ENCODE measurements at places on chromosomes 2 and 18.
A peak's percentile ranks its signal among the peaks of the same experiment; 100 is the strongest.

DNA sequence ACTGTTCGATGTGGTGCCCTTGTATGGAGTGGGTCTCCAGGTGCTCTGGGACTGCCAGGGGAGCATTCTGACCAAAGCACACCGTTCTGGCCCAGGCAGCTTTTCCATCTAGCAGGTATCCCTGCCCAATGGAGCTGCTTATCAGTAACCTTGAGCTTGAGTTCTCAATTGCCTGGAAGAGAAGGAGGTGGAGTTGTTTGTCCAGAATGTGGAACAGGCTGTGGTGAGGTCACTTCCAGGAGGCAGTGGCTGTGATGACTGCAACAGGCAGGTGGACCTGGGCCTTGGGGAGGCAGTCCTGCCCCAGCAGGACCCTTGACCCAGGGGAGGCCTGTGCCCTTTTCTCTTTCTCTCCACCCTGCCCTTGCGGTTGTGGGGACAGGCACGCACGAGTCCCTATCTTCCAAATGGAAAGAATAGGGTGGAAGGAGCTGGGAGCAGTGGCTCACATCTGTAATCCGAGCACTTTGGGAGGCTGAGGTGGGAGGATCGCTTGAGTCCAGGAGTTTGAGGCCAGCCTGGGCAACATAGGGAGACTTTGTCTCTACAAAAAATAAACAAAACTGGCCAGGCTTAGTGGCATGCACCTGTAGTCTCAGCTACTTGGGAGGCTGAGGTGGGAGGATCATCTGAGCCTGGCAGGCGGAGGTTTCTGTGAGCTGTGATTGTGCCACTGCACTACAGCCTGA is 66.2 kb upstream of the MCFD2 start:
- no peak for DNase-seq

GRCh38 chr18:27298214-27298804 is 113.2 kb upstream of the CHST9 start:
- no peak for DNase-seq

DNA sequence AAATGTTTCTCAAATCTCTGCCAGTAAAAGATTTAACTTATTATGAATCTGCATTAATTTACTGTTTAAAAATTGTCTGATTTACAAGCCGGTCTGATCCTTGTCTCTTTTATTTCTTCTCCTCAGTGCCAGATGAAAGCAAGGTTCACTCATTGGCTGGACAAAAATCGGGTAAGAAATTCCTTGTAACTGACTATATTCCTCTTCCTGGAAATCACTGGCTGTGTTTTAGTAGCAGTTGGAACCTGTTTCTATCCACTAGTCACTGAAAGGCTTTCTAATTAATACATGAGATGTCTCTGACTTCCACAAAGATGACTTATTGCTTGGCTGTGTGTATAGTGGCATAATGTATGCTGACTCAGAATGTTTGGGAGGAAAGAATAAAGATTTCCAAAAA is 436.6 kb upstream of the NRP2 start:
- DNase-seq = peak; percentile 41

GRCh38 chr2:144776766-144777165 is 256.8 kb upstream of the ZEB2 start:
- DNase-seq = peak; percentile 32

DNA sequence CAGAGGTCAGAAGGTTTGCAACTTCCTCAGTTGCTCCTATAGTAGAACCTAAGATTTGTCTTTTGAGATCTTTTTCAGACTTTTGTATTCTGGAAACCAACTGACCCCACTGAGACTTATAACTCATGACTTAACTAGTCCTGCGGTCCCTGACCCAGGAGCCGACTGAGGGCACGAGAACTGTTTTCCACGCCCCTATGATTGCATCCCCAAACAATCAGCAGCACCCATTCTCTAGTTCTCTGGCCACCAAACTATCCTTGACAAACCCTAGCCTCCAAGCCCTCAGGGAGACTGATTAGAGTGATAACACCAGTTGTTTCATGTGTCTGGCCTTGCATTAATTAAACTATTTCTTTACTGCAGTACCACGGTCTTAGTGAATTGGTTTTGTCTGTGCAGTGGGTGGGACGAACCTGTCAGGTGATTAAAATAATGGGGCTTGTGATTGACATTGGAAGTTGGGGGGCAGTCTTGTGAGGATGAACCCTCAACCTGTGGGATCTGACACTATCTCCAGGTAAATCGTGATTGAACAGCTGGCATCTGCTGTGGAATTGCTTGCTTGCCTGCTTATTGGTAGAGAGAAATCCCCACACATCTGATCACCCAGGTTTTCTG is 95.7 kb downstream of the B3GNT2 start:
- no peak for DNase-seq

DNA sequence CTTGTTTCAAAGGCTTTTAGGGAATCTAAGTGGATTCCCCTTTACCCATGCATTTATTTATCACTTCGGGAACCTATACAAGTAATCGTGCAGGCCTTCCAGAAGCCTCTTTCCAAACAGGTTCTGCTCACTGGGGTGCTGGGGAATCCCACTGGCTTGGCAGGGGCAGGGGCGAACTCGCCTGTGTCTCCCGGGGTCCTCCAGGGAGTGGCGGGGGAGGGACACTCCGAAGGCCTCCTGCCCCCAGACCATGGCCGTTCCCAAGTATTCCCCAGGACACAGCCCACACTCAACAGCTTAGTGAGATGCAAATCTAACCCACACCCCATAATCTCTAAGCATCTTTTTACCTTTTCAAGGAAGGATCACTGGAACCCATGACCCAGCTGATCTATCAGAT is 6.5 kb downstream of the DNMT3A start:
- DNase-seq = no peak

- peak; percentile 47 for DNase-seq
These were observed 784.8 kb upstream of the CDH2 start for GRCh38 chr18:28961669-28962228.

DNA sequence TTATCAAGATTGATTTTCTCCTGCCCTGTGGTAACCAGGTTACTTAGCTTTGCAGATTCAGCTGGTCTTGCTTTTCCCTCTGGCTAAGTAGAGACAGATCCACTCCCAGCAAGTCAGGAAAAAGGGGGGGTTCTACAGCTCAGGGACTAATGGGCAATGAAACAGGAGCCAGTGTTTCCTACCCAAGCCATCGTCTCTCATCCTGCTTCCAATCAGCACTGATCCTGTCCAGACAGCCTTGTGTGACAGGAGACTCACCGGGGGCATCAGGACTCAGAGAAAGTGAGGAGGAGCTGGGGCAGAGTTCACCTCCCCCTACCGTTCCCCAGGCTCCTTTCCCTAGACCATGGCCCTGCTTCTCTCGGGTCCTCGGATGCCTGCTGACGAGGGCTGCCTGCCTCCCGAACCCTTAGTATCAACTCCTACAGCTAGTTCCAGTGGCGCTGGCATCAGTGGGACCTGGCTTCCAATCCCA is 307.6 kb downstream of the ALK start:
- DNase-seq = no peak

DNA sequence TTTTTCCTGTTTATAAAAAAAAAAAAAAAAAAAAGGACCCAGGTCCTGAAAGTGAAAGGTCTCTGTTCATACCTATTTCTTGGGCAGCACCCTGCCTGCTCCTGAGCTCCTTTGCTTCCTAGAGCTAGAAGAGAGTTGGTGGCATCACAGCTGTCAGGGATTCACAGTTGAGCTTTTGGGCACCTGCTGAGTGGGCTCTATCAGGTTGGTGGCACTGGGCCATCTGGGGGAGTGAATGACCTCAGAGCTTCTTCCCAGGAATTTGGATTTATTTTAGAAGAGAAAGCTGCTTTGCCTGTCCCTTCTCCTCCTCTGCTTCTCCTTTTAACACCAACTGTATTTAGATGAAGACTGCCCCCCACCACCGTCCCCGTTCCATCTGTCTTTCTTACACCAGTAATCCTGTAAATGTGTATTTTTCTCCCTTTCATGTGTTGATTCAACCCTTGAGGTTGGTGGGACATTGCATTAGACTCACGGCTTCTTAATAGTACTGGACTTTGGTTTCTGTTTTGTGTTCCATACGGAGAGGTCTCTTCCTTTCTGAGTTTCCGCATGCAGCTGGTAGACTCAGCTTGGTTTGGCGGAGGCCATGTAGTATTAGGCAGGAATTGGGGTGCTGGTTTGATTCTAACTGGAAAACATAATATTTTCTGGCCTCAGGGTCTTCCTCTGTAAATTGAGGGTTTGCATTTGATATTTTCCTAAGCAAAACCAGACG is 7.6 kb upstream of the MGAT5 start:
- DNase-seq = no peak

- DNase-seq = no peak
These were observed 4.1 kb downstream of the FEV start for GRCh38 chr2:218980735-218981389.

- DNase-seq = no peak
These were observed 34.2 kb upstream of the ACAA2 start for GRCh38 chr18:49847524-49847923.

- no peak for DNase-seq
These were observed 118.9 kb downstream of the RDH14 start for GRCh38 chr2:18441583-18441982.

GRCh38 chr2:236169741-236170589 is 1.8 kb upstream of the GBX2 start:
- DNase-seq = no peak

DNA sequence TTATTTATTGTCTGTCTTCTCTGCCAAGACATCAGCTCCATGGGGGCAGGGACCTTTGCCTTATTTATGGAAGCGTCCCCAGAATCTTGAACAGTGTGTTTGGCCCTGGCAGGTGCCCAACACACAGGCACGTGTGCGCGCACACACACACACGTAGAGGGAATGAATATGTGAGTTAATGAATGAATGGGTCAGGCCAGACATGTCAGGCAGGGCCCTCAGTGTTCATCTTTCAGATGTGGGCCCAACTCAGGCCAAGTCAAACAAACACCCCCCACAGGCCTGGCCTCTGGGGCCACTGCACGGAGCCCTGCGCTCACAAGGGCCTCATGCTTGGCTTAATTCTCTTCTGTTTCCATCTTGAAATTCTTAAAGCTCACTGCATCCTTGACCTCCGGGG is 54.1 kb downstream of the DYSF start:
- no peak for DNase-seq

DNA sequence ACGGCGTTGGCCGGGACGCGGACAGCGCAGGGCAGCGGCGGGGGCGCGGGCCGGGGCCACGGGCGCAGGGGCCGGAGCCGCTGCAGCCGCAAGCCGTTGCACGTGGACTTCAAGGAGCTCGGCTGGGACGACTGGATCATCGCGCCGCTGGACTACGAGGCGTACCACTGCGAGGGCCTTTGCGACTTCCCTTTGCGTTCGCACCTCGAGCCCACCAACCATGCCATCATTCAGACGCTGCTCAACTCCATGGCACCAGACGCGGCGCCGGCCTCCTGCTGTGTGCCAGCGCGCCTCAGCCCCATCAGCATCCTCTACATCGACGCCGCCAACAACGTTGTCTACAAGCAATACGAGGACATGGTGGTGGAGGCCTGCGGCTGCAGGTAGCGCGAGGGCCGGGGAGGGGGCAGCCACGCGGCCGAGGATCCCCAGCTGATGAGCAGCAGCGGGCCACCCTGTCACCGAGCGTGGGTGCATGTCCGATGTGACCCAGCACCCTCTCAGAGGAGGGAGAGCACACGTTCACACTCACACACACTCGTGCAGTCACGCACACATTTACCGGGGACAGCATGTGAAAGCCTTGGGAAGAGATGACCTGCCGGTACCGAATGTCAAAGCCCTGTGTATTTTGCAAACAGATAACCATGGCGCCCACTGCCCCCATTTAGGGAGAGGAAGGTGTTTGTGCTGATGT is 4.2 kb downstream of the GDF7 start:
- DNase-seq = no peak

DNA sequence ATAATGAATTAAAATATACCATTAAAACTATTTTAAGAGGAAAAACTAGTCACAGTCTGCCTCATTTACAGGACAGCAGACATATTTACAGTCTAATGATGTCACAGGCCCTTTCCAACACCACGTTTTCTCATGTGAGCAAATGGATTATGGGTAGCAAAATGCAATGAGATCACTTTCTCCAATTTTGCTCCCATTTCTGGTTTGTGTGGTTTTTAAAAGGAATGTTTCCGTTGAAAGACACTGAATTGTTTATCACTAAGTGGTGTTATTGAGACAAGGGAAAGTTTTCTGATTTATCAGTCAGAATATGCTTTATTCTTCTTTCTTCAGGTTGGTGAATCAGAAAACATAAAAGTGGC is 11.4 kb upstream of the NR4A2 start:
- peak; percentile 22 for DNase-seq

GRCh38 chr18:79485788-79486355 is 90.1 kb downstream of the NFATC1 start:
- DNase-seq = peak; percentile 83

DNA sequence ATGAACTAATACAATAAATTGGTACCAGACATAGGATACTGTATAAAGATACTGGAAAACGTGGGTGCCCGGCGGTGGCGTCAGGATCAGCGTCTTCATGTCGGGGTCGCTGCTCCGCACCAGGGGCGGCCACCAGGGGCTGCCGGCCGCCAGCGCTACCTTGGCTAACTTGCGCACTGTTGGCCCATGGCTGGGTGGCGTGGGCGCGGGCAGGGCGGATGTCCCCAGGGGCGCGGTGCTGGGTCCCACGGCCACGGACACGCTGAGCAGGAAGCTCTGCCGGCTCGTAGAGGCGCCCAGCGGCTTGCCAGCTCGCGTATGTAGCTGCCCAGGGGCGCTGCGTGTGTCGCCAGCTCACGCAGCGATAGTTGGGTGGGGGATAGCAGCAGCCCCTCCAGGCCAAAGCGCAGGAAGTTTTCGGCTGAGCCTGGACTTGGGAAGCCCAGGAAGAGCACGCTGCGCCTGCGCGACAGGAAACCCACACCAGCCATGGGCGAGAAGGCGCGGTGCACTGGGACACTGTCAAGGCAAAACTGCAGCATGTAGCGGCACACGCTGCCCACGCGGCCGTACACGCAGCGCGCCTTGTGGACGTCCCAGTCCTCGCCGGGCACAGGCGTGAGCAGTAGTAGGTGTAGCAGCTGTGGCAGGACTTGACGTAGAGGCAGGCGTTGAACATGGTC is 299.9 kb downstream of the CCDC74A start:
- no peak for DNase-seq

- DNase-seq = no peak
These were observed 164.3 kb downstream of the TWIST2 start for GRCh38 chr2:239012228-239012627.

DNA sequence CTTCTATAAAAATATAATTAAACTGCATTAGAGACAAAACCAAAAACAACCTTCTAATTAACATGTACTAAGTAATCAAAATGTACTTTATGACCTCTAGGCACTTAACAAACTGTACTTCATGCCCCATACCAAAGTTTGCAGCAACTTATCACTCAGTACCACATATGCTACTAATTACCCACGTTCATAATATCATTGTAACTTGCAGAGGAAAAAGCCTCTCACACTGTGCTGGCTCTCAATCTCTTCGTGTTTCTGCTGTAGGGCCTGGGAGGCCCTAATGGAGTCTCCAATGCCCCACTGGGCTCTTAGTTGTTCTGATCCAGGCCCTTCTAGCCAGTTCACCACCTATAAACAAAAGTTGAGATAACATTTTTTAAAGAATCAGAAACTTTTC is 82.1 kb upstream of the CCDC141 start:
- no peak for DNase-seq

Data from foreskin fibroblast (primary cell).